ENCODE measurements at places on chromosomes 2 and 18.

DNA sequence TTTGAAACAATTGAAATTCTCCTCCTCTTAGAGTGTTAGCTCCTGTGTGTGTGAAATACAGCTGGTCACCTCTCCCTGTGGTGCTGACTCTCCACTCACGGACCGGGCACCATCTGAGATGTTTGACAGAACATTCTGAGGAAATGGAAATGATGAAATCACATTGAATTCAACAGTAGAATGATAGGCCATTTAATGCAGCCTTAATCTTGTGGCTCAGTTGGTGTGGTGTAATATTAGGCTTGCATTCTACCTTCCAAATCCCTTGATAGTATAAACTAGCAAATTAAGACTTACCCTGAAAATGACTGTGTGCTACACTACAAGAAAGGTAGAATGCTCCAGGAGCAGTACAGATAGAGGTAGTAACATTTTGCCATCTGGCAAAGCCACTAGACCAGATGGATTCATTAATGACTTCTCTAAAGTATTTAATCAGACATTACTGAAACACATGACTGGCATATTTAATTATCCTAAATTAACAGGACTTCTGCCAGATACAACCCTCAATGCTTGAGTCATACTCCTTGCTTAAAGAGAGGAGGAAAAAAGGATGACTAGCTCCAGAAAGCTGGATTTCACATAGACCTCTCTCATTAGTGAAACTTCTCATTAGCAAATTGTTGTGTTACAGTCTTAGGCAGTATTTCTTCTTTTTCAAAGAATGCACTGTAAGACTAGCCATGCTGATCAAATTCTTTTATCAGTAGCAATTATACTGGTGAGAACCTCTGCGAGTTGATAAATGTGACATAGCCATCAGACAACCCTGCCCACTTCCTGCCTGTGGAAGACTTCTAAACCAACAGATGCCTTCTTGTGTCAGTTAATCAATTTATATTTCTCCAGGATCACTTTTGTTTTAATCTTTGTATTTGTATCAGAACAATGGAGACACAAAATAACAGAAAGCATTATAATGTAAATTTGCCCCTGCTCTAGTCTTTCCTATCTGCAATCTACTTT lies 80.6 kb downstream of the EML6 start:
- DNase-seq: no peak

DNA sequence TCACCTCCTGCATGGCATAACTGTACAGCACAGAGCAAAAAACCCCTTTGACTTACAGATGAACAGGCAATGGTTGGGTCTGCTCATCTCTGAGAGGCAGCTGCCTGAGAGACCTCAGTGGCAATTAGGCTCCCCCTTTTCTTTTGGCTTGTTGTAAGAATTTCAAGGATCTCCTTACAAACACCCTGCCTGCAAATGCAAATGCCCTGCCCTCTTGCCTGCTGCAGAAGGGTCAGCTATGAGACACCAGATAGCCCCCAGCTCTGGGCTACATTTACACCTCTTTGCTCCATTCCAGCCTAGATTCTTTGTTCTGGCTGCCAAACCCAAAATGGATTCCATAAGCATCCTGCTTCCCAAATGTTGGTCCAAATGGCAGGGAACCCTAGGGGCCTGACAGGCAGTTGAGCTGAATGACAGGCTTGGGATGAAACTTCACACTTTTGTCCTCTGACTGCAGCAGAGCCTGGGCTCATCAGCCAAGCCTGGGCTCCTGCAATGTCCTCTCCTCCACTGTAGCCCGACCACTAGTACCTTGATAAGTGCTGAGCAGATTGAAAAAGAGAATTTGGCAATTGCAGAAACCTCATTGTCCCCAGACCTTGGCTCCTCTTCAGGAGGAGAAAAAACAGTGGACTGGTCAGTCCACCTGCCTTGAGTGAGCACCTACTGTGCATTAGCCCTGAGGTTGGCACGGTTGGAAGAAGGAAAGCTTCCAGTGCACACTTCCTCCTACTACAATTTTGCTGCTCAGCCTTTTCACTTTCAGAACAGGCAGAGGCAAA lies 678.3 kb downstream of the BCL11A start:
- no peak for DNase-seq

GRCh38 chr2:68741238-68741637 lies 6.6 kb downstream of the ARHGAP25 start:
- peak; percentile 61 for DNase-seq

- DNase-seq: no peak
These were observed 1000.2 kb downstream of the TDRD15 start for GRCh38 chr2:22124003-22124402.

DNA sequence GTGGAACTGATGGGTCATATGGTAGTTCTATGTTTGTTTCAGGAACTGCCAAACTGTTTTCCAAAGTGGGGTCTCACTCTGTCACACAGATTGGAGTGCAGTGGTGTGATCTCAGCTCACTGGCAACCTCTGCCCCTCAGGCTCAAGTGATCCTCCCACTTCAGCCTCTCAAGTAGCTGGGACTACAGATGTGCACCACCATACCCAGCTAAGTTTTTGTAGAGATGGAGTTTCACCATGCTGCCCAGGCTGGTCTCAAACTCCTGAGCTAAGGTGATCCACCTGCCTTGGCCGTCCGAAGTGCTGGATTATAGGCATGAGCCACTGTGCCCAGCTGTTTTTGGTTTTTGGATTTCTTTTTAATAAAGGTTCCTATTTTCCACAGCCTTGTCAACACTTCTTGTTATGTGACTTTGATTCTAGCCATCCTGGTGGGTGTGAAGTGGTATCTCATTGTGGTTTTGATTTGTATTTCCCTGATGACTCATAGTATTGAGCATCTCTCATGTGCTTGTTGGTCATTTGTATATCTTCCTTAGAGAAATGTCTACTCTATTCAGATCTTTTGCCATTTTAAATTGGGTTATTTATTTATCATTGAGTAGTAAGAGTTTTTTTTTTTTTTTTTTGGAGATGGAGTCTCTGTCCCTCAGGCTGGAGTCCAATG lies 22.8 kb downstream of the NPC1 start:
- DNase-seq: no peak

DNA sequence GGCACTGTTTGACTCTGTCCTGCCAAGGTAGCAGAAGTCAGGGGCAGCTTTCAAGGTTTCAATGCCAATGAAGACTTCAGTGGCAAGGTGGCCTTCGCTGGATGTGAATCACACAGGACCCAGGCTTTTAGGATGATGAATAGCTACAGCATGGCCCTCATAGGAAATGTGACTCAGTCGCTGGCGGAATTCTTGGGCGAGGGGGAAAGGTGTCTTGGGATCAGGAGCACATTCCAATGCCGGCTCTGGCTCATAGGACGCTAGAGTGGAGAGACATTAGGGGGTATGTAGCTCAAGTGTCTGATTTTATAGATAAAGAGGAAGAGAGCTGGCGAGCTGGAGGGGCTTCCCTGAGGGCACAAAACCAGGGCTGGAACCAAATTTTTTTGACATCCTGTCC lies 68.6 kb downstream of the SMIM21 start:
- no peak for DNase-seq

DNA sequence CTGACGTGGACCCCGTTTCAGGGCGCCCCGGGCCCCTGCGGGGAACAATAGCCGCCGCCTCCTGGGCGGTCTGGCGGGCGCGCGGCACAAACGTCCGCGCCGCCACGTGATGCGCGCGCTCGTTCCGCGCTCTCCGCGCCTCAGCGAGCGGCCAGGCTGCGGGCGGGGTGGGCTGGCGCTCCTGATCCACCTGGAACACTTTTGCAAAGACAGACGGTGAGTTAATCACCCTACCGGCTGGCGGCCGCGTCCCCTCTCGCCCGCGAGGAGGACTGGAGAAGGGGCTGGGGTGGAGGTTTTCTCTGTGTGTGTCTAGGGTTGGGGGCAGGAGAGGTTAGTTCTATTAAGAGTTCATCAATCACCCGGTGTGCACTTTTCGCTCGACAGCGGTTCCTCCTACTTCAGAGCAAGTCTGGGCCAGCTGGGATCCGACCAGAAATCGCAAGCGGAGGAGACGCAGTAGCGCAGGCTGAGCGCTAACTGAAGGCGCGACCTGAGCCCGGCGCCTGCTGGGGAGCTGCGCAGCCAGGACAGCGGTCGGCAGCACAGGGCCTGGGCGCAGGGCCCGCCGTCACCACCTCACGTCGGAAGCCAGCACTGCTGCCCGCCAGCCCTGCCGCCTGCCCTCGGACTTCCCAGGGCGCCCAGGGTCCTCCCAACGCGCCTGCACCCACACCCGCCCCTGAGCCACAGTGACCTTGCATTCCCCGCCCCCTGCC lies 10.3 kb upstream of the HOXD1 start:
- no peak for DNase-seq

- DNase-seq: peak; percentile 20
These were observed 563.1 kb upstream of the PIK3C3 start for GRCh38 chr18:41391616-41392595.

DNA sequence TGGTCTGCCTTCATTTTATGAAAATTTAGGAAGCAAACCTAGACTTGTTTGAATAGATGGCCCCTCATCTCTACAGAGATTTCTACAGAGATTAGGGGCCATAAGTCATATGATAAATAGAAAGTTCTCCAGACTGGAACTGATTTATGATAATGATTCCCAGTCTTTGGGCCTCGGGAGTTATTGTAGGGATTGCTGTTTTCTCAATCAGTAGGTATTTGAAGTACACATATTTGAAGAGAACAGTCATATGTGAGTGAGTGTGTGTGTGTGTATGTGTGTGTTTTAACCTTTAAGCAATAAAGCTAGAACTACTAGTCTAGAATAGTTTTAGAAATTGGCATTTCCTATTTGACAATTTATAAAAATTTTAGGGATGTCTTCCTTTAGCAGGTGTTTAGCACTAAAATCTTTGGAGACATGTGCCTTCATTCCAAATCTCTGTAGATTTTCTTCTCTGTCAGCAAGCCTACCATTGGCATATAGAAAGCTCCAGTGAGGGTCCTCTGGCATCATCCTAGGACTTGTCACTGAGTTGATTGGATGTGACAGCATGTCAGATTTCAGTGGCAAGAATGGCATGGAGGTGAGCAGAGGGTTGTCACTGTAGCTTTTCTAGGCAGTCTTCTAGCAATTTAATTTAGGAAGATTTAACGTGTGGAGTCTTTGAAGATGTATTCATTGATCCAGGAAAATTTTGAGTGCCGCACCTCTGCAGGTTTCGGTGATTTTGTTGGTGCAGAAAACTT lies 71.2 kb downstream of the MYO1B start:
- DNase-seq: no peak

GRCh38 chr2:149877074-149877473 lies 289.5 kb upstream of the MMADHC start:
- no peak for DNase-seq

Measured in thymus (tissue), 14 donors.